Stimulated activated CD8-positive, alpha-beta memory T cell treated with anti-CD3 and anti-CD28 coated beads, Interleukin-7, amount 100 ng/mL, for 48 hours (primary cell): ENCODE measurements at places on chromosomes 5 and 9.

DNA sequence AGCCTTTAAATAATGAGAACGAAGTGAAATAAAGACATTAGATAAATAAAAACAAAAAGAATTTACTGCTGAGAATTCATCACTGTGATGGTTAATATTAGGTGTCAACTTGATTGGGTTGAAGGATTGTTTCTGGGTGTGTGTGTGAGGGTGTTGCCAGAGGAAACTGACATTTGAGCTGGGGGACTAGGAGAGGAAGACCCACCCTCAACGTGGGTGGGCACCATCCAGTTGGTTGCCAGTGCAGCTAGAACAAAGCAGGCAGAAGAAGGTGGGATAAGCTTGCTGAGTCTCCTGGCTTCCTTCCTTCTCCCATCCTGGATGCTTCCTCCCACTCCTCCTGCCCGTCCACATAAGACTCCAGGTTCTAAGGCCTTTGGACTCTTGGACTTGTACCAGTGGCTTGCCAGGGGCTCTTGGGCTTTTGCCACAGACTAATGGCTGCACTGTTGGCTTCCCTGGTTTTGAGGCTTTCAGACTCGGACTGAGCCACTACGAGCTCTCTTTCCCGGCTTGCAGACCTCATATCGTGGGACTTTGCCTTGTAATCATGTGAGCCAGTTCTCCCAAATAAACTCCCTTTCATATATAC lies 43.7 kb upstream of the ABL1 start:
- DNase-seq: no peak

GRCh38 chr9:38003230-38003629 lies 65.8 kb downstream of the SHB start:
- DNase-seq: peak; percentile 8

DNA sequence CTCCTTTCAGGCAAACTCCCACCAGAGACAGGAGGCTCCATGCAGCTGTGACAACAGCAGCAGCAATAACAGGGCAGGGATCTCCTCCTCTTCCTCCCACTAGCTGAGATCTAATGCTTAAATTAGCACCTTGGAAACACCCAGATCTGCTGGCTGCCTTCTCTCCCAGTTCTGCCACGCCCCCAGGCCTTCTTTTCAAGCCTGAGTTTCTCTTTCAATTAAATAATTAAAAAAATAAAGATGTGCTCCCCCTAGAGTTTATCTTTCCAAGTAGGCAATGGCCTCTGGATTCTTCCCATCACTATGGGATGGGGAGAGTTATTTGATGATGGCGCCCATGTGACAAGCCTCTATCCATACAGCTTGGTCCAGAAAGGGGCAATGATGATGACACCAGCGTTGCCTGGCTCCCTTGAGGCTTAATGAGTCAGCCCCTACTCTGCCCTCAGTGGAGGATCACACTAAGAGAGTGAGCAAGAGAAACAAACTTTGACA lies 3.8 kb downstream of the FAM219A start:
- DNase-seq: peak; percentile 47

DNA sequence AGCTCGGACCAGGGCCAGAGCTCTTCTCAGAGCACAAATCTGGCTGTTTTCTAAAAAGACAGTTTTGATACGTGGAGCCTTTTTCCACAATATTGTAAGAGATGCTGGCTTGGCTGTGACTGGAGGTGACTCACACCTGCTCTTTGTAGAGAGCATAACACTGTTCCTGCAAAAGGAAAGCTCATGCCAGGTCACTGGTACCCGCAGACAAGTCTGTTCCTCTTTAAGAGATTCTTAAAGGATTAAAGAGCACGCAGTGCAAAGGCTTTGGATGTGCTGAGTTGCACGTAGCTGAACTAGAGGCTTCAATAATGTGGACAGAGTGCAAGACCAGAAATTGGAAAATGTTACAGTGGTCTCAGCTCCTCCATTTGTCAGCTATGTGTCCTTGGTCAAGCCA lies 19.0 kb downstream of the ACTL7B start:
- DNase-seq: no peak

GRCh38 chr9:90870621-90871326 lies 69.2 kb downstream of the SYK start:
- DNase-seq: no peak

- DNase-seq: peak; percentile 56
Measured at GRCh38 chr5:142472306-142472951, 147.6 kb upstream of the SPRY4 start.

DNA sequence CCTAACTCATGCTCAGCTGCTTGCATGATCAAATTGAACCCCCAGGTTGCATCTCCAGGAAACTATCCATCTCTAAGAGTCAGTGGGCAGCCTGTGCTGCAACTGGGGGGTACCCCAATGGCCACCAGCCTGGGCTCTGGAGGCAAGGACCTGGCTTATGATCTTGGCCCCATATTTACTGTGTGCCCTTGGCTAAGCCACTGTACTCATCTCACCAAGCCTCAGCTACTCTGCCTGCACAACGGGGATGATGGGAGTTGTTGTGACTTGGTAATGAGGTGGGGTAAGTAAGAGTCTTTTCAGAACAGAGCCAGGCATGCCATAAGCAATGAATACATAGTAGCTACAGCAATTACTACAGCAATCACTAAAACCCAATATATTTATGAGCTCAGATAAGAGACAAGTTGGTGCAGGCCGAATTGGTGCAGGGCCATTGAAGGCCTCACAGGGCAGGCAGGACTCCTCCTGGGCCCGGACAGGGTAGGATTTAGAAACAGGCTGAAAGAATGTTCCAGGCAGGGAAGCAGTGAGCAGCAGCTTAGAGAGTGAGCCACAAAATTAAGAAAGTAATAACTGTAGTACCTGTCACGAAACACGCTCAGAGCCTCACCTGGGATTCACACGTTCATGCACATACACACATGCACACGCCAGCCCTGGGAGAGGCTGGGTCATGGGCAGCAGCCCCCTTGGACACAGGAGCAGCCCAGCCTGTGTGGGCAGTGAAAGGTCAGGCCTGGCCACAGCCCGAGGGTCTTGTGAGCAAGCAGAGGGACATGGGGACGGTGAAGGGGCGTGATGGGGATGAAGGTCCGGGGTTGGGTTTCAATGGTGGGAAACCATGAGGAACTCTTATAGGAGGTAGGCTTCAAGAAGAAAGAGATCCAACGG lies 74.1 kb downstream of the PAX5 start:
- no peak for DNase-seq

DNA sequence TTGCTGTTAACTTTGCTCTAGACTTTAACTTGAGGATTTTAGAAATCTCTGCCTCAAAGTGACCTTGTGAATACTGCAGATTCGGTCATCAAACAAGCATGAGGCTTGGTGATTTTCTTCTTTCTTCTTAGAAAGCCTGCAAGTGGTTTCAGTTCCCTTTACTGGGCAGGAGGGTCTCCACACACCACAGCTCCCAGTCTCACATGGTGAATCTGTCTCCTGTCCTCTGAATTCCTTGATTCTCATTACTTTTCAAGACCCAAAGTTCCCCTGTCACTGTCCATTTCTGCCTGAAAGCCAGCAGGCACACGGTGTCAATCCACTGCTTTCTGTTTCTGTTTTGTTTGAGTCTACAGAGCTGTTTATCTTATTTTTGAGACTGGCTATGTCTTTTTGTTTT lies 14.1 kb downstream of the HSPB3 start:
- no peak for DNase-seq

DNA sequence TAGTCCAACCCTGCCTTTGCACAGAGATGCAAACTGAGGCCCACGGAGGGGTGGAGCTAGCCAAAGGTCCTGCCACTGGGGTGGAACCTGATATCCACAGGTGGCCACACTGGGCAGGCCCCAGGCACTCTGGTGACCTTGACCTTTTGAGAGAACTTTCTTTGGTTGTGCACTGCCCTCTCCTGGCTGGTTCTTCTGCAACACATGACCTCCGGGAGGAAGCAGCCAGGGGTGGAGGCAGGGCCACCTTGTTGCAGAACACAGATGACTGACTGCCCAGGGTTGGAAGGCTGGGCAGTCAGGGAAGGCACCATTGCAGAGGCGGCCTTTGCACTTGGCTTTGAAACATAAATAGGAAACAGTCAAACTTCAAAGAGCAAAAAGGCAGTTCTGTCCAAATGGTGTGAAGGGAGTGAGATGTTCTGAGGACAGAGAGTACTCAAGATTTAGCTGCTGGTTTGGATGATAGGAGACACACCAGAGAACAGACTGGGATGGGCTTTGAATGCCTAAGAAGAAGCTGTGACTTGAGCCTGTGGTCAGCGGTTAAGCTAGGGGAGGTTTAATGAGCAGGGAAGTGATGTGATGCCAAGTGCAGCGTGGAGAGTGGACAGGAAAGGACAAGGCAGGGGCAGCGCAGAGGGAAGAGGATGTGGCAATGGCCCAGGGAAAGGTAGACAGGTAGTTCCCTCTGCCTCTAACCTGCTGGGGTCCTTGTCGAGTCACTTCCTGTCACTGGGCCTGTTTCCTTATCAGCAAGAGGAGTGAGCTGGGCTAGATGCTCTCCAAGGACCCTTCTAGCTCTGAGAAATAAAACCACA lies 6.8 kb upstream of the TCOF1 start:
- peak; percentile 8 for DNase-seq

DNA sequence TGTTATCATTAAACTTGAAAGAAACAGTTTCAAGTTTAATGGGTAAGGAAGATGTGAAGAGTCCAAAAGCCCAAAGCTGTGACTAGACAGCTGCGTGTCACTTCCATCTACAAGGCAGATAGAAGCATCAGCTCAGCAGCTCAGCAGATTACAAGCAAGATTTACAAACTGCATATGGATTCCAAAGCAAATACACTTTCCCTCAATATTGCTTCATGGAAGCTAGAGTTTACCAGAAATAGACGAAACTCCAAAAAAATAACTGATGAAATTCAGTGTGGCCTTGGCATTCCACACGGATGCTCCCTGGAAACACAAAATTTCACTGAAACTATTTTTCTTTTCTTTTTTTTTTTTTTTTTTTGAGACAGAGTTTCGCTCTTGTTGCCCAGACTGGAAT lies 17.9 kb downstream of the MYO10 start:
- no peak for DNase-seq

GRCh38 chr9:136623842-136624183 lies 38.9 kb upstream of the EGFL7 start:
- DNase-seq: no peak

GRCh38 chr9:23801523-23801922 lies 24.5 kb downstream of the ELAVL2 start:
- no peak for DNase-seq

GRCh38 chr5:76402886-76403765 lies at the start of gene IQGAP2:
Gene IQGAP2 (plus strand): TSS chr5:76403285. CDS start chr5:76403546, 261 bp downstream.
- peak; percentile 62 for DNase-seq

- no peak for DNase-seq
Measured at GRCh38 chr9:117008876-117009275, 321.8 kb downstream of the TRIM32 start.

DNA sequence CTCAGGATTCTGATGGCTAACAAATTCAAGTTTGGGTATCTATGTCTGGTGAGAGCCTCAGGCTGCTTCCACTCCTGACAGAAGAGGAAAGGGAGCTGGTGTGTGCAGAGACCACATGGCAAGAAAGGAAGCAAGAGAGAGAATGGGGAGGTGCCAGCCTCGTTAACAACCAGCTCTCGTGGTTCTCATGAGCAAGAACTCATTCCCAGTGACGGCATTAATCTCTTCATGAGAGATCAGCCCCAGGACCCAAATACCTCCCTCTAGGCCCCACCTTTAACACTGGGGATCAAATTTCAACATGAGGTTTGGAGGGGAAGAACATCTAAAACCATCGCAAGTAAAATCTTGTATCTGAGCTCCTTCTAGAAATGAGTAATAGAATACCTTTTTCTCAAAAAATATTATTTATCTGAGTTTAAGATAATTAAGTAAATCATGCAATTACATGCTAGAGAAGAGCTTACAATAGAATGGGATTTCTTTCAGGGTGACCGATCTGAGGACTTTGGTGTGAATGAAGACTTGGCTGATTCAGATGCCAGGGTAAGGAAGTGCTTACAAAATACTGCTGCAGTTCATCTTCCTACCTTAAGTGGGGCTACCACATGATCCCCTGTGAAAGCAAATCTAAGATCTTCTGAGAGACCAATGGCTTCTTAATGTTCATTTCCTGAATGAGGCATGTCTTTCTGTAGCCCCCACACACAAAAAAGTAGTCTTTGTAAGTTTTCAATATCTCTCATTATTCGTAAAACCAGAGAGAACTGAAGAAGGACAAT lies 11.5 kb downstream of the ANXA1 start:
- no peak for DNase-seq

GRCh38 chr5:148259288-148259687 lies 9.3 kb upstream of the SPINK13 start:
- no peak for DNase-seq

DNA sequence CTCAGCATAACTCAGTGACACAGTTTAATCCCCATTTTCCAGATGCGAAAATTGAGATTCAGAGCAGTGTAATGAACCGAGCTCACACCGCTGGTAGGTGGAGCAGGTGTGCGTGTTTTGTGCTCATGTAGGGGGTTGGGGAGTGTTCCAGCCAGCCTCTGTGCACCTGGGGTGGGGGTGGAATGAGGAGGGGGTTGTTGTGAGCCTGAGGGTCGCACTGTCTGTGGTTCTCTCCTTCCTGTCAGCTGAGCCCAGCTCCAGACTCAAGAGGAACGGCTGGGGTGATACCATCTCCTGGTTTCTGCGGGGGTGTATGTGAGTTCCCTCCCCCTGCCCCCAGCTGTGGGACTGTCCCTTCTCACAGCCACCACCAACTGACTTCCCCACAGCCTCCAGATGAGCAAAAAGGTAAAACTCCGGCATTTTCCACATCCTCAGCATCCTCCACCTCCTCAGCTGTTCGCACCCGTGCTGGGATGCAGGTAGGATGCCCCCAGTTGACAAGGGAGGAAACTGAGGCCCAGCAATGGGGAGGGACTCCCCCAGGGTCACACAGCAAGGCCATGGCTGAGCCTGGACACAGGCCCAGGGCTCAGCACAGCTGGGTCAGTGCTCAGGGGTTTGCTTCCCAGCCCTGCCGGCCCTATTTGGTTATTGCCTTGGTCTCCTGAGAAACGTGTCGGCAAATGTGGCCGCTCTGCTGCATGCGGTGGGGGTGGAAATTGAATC lies 2.1 kb downstream of the SH2D3C start:
- peak; percentile 63 for DNase-seq

DNA sequence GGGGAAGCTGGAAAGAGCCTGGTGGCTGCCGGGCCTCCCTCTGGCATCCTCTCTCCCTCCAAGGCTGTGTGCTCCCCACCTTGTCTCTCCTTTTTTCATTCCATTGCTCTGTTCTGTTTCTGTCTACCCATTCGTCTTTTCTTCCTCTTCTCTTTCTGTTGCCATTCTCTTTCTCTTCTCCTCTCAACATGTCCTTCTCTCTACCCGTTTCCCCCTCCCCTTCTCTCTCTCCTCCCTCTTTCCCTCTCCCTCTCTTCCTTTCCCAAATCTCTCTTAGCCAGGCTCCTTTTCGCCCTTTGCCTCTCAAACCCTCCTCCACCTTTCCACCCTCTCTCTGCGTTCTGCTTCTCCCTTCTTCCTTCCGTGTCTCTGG lies 19.4 kb upstream of the KCNIP1 start:
- no peak for DNase-seq

GRCh38 chr9:35142037-35142436 lies 19.8 kb upstream of the UNC13B start:
- DNase-seq: no peak
